ENCODE measurements at places on chromosomes 6 and 20.

- no peak for DNase-seq
Measured at GRCh38 chr6:161635975-161636374, 362.1 kb upstream of the AGPAT4 start.

GRCh38 chr6:11616200-11616611 is 78.7 kb downstream of the TMEM170B start:
- peak; percentile 97 for DNase-seq

- DNase-seq = no peak
Measured at GRCh38 chr6:3957321-3957720, 108.1 kb downstream of the FAM50B start.

- DNase-seq = no peak
Measured at GRCh38 chr6:159688266-159688905, 4.7 kb downstream of the SOD2 start.

GRCh38 chr20:51306521-51307358 is 235.8 kb downstream of the NFATC2 start:
- peak; percentile 29 for DNase-seq

DNA sequence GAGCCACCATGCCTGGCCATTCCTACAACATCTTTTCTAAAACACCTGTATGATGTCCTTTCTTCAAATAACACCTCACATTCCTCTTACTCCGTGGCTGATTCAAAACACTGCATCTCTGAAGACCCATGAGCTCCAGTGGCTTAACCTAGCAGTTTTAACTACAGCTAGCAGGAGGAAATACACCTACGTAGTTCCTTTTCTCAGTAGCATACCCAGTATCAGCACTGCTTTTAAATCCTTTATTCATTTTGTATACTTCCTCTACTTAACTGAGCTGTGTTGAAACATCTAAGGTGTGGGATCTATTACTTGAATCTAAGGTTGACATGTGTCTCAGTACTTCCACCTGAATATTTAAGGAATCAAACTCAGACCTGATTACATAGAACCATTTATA is 113.6 kb upstream of the CCDC28A start:
- DNase-seq = no peak

GRCh38 chr6:126716826-126717509 is 377.1 kb downstream of the CENPW start:
- DNase-seq = no peak

GRCh38 chr6:210778-211374 is 81.4 kb upstream of the DUSP22 start:
- no peak for DNase-seq

DNA sequence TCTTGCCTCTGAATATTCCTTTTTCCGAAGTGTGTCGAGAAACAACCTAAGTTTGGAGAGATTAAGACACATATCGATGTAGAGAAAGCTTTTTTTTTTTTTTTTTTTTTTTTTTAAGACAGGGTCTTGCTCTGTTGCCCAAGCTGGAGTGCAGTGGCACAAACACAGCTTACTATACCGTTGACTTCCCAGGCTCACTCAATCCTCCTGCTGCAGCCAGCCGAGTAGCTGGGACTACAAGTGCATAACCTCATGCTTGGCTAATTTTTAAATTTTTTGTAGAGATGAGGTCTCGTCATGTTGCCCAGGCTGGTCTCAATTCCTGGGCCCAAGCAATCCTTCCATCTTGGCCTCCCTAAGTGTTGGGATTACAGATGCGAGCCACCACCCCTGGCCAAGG is 21.4 kb downstream of the SLC17A5 start:
- DNase-seq = no peak

- no peak for DNase-seq
Measured at GRCh38 chr6:129488313-129488712, 221.7 kb downstream of the ARHGAP18 start.

- DNase-seq = no peak
Measured at GRCh38 chr6:21278375-21278745, 315.2 kb upstream of the SOX4 start.

- no peak for DNase-seq
Measured at GRCh38 chr6:15272562-15272961, 26.7 kb downstream of the JARID2 start.

- no peak for DNase-seq
Measured at GRCh38 chr6:62390401-62390800, 104.4 kb upstream of the KHDRBS2 start.

- DNase-seq = no peak
Measured at GRCh38 chr20:19987046-19987445, 30.1 kb upstream of the NAA20 start.

DNA sequence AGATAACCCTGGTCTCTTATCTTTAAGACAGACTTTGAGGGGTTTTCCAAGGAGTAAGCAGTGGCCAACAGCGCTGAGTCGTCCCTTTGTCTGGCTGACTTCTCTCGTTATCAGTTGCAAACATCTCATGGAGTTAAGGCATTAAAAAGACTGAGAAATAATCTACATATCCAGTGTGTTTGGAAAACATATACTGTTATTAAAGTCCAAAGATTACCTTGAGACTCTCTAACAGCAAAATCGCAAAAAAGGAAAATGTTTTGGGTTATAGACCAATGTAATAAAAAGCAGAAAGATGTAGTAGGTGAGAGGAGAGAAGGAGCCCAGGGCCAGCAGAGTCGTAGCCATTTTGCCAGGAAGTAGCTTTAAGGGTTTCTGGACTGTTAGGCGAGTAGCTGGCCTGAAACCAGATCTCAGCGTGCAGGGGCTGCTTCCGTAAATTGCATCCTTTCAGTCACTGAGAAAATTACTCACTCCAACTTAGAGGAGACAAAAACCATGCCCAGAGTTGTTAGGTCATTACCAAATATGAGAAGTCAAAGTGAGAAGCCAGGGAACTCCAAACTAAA is 24.6 kb downstream of the MYLK4 start:
- peak; percentile 72 for DNase-seq

GRCh38 chr6:41273714-41274113 is 12.8 kb downstream of the TREM1 start:
- DNase-seq = no peak
